Amniotic stem cell (primary cell): ENCODE measurements at places on chromosomes 1 and 21.

- DNase-seq = no peak
Observed at GRCh38 chr1:204227351-204227750, 13.6 kb upstream of the GOLT1A start.

GRCh38 chr21:28272272-28272992, 720.2 kb downstream of the LTN1 start:
- no peak for DNase-seq

- DNase-seq = no peak
Observed at GRCh38 chr21:35643176-35643575, 417.1 kb downstream of the SETD4 start.

DNA sequence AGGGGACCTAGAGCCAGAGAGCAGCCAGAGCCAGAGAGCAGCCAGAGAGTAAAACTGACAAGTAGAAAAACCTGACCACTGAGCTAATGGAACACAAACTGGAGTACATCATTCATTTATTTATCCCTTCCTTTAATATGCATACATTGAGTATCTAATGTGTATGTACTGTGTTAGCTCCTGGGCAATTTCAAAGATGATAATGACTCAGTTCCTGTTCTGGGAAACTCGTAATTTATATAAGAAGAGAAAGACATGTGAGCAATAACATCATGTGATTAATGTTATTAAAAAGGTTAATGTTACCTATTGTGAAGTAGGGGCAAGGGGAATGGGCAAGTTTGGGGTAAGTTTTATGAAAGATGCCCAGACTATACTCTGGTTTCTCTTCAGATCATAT, 199.9 kb downstream of the TNR start:
- DNase-seq = no peak

DNA sequence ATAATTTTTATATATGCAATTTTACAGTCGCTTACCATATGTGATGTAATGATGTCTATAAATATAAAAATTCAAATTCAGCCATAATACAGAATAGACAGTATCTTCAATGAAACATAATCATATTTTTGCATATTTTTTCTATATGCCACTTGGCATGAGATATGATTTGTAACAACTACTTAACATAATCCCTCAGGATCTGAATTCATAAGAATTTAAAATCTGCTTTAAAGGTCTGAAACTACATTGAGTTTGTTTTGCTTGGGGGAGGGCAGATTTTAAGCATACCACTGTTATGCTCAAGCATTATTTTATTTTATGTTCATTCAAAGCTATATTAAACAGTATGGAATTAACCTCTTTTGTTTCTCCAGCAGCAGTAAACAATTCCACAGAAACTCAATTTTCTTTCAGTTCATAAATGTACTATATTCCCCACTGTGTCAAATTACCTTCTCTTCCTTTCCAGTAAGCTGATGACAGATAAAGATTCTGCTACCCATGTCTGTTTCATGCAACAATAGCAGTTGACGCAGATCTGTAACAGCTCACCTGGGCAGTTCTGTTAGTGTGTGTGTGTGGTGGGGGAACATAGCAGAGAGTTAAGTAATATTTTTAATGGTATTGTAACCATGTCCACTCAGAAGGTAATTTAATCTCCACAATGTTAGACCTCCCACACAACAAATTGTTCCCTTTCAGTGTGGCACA, 224.8 kb downstream of the NTNG1 start:
- DNase-seq = no peak

DNA sequence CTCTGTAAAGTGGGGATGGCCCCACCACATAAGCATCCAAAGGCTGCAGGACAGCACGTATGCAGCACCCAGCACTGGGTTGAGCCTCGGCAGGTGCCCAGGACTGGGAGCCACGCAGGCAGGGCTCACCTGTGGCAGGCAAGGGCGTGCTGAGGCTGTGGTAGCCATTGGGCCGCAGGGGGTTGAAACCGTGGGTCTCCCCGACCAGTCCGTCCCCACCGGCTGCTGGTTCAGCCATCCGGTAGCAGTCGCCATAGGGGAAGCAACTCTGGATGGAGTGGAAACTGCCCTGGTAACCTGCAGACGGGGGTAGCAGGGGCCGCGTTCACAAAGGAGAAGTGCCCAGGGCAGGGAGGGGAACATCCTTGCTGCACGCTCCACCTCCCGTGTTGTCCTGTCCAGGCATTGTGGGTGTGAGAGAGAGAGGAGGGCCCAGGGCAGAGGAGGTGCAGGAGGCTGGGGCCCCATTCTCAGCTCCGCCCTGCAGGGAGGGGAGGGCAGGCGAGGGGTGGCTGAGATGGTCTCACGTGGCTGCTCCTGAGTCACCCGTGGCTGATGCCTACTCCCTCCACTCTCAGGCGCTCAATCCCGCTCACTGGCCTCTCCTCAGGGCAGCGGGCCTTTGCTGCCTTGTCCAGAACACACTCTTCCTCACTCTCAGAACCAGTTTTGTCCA, 49.9 kb downstream of the DMRTB1 start:
- DNase-seq = no peak

DNA sequence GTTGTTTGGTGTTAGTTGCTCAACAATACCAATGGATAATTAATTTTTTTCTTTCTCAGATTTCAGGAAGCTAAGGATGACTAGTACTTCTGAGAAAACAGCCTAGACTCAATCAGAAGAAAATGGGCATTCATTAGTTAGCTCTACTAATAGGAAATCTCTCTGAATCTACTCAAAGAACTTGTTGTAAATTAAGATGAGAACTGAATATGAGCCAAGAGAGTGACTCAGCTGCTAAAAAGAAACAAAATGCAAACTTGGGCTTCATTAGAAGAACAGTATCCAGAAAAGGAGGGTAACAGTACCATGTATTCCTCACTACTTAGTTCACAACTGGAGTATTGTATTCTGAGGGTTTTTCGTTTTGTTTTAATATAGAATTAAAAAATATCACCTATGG, 12.5 kb downstream of the FOXJ3 start:
- no peak for DNase-seq

DNA sequence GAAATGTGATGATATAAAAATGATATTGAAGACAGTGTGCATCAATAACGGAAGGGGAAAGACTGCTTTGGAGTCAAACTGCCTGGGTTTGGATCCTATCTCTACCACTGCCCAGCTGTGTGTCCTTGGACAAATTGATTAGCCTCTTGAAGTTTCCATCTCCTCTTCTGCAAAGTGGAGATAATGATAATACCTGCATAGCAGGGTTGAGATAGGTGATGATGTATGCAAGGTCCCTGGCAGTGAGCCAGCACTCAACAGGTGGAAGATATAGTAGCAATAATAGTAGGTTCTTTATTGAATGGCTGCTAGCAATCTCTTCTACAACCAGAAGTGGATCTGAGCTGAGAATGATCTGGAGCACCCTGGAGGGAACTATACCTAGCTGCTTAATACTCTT, 166.7 kb downstream of the MIS18A start:
- no peak for DNase-seq

- no peak for DNase-seq
Observed at GRCh38 chr1:41727749-41728115, 191.0 kb downstream of the HIVEP3 start.

DNA sequence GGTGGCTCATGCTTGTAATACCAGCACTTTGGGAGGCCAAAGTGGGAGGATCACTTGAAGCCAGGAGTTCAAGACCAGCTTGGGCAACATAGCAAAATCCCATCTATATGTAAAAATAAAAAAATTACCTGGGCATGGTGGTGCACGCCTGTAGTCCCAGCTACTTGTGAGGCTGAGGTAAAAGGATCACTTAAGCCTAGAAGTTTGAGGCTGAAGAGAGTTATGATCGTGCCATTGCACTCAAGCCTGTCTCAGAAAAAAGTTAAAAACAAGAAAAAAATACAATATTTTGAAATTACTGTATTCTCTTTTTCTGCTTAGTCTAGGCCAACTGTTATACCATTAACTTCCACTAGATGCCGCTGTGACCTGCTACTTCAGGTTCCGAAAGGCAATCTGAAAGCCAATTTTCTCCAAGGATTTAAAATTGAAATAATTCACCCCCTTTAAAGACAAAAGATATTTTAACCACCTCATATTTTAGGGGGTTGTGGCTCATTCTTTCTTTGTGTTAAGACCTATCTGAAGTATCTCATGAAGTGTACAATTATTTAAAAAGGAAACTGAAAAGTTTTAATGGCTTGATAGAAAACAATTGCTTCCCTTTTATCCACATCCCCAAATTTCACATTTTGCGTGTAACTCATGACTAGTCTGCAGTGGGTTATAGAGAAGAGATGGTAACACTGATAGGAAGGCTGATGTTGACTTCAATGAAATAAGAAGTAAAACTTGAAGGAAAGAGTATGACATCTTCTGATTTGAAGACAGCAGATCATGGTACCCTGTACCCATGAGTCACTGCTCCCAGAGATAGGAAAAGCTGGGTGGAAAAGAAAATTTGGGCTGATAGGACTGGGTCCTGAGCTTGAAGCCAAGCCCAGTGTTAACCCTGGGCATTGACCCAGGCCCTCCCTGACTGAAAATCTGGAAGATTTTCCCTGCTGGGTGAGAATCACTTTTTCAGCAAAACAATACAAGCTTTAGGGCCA, 24.4 kb upstream of the CLDN14 start:
- peak; percentile 17 for DNase-seq

- DNase-seq = no peak
Observed at GRCh38 chr1:83000286-83000685, 998.6 kb downstream of the TTLL7 start.

DNA sequence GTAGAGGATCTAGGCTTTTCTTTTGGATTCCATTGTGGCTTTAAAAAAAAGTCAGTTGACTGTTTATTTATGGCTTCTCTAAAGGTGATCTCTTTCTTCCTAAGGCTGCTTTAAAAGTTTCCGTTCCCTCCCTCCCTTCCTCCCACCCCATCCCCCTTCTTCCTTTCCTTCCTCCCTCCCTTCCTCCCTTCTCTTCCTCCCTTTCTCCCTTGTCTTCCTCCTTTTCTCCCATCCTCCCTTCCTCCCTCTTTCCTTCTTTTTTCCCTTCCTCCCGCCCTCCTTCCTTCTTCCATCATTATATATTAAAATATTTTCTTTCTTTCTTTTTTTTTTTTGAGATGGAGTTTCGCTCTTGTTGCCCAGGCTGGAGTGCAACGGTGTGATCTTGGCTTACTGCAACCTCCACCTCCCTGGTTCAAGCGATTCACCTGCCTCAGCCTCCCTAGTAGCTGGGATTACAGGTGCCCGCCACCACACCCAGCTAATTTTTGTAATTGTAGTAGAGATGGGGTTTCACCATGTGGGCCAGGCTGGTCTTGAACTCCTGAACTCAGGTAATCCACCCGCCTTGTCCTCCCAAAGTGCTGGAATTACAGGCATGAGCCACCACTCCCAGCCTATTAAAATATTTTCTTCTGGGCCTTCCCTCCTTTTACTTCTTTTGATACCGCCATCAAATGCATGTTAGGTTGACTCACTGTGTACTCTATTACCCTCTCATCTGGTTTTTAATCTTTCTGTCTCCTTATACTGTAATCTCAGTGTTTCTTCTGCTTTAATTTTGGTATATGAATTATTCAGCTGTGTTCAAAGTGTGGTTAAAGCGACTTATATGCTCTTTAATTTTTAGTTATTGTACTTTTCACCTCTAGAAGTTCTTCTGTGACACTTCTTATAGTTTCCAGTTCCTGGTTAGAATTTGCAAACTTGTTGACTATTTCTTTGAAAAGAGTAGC, 59.2 kb upstream of the ATP5PO start:
- DNase-seq = no peak

GRCh38 chr21:29237110-29238052, 61.3 kb upstream of the BACH1 start:
- DNase-seq = peak; percentile 22

DNA sequence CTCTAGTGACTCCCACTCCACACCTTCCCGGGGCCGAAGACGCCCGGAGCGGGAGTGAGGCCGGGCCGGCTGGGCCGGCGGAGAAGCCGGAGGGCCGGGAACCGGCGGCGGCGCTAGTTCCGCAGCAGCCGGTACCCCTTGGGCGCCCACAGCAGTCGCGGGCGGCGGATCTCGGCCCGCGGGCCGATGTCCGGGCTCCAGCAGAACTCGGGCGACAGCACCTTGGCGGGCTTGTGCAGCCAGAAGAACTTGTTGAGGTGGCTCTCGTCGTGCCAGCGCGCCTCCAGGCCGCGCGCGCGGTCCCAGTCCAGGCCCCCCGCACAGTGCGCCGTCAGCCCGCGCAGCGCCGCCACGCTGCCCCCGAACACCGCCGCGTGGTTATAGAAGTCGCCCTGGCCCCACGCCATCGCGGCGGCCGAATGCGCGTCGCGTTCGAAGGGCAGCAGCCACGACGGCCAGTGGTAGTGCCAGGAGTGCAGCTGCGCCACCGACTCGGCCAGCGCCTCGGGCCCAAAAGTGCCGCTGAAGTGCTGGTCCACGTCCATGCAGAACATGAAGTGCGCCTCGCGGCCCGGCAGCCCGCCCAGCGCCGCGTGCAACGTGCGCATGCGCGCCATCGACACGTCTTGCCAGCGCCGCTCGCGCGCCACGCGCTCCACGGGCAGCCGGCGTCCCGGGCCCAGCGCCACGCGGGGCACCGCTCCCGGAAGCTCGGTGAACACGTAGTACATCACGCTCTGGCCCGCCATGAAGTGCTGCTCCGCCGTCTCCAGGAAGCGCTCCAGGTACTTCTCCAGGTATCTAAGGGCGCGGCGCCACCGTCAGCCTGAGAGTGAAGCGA, 14.0 kb downstream of the A3GALT2 start:
- DNase-seq = no peak

GRCh38 chr1:32470991-32471694, 6.3 kb downstream of the ZBTB8B start:
- DNase-seq = no peak

- DNase-seq = no peak
Observed at GRCh38 chr1:153937331-153937730, 9.2 kb downstream of the DENND4B start.

DNA sequence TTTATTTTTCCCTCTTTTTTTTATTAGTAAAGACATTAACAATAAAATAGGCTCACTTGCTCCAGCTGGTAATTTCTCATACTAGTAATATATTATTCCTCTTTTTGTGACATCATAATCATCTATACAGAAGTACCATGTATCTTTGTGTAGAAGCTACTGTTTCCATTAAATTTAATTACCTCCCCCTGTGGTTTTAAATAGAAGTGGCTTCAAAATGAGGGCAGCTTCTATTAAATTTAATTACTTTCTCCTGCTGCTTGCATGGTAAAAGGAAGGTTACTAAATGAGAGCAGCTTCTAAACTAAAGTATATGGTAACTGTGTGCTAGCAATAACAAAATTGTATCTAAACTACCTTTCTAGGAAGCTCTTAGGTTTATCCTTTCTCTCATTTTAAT, 94.0 kb downstream of the DPYD start:
- DNase-seq = no peak

DNA sequence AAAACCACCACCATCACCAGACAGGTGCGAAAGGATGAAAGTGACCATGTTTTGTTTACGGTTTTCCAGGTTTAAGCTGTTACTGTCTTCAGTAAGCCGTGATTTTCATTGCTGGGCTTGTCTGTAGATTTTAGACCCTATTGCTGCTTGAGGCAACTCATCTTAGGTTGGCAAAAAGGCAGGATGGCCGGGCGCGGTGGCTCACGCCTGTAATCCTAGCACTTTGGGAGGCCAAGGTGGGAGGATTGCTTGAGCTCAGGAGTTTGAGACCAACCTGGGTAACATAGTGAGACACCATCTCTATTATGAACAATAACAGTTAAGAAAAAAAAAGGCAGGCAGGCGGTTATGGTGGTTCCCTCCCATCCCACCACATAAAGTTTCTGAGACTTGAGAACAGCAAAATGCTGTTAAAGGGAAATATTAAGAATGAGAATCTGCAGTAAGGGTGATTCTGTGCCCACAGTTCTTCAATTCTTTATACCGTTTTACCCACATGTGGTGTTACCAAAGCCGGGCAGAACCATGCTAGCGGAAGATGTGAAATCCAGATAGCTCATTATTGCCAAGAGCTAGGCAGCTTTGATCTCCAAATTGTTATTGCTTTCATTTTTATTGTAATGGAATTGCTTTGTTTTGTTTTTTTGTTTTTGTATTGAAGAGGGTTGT, 34.5 kb upstream of the TDRD10 start:
- no peak for DNase-seq

GRCh38 chr1:166605137-166605536, 234.1 kb upstream of the POGK start:
- DNase-seq = no peak
